ENCODE measurements at places on chromosomes 16 and 17.

DNA sequence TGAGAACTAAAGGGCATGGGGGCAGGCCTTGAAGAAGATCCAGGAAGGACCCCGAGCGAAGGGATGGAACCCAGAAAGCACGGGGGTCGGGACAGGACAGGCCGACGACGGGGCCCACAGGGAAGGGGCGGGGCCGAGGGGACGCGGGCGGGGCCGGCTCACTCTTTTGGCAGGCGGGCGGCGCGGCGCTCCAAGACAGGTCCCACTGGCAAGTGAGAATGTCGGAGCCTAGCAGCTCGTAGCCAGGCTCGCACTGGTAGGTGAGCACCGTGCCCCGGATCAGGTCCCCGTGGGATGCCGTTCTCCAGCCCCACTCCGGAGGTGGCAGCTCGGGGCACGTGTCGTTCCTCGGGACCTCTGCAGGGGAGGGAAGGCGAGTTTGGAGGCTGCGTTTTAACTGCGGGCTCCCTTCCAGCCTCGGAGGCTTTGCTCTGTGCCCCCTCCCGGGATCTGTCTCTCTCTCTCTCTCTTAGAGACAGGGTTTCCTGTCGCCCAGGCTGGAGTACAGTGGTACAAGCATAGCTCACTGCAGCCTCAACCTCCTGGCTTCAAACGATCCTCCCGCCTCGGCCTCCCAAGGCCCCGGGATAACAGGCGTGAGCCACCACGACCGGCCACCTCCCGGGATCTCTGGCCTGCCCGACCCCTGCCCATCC is 13.7 kb upstream of the CDIPT start:
- no peak for DNase-seq

DNA sequence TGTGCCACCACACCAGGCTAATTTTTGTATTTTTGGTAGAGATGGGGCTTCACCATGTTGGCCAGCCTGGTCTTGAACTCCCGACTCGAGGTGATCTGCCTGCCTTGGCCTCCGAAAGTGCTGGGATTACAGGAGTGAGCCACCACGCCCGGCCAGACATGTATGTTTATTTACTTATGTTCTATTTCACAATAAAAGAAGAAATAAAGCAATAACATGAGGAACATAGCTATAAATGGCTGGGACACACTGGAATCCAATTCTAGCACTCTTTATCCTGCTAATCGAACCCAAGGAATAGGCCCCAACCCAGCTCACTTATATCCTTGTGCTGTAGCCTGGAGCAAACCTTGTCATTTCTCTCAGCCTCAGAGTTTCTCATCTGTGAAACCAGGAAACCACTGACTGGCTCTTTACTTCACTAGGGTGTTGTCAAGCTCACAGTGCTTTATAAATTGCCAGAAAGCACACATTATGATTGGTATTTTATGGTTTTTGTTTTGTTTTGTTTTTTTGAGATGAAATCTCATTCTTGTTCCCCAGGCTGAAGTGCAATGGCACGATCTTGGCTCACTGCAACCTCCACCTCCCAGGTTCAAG is 4.3 kb upstream of the ODAD4 start:
- no peak for DNase-seq

DNA sequence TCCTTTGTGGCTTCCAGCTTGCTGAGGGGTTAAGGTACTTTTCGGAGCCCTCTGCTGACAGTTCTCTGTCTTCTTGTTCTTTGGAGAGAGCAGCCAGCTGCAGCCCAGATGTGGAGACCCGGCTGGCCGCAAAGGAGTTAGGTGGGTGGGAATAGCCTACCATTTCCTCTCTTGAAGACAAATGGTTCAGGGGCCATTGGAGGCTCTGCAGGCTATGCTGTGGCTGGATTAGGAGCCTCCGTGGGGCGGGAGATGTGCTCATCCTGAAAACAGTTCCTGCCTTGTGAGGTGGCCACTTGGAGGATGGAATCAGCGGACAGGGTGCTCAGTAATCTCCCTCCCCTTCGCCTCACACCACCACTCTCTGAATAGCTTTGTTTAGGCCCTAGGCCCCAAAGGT is 30.3 kb downstream of the MEOX1 start:
- DNase-seq = no peak

DNA sequence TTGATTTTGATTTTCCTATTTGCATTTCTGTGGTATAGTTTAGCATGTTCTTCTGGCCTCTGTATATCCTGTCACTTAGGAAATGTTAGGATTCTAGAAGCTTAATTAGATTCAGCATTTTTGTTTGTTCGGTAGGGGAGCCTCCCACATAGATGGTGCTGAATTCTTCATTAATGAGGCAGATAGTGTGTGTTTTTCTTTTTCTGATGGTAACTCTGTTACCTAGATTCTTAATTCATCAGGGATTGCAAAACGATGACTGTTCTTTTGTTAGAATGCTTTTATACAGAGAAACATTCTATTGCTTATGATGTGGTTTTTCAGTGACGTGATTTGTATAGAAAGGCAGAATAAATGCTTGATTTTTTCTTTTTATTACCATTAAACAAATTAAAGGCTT is 19.0 kb downstream of the BANP start:
- DNase-seq = no peak

GRCh38 chr17:35866341-35866950 is 2.2 kb downstream of the HEATR9 start:
- no peak for DNase-seq

DNA sequence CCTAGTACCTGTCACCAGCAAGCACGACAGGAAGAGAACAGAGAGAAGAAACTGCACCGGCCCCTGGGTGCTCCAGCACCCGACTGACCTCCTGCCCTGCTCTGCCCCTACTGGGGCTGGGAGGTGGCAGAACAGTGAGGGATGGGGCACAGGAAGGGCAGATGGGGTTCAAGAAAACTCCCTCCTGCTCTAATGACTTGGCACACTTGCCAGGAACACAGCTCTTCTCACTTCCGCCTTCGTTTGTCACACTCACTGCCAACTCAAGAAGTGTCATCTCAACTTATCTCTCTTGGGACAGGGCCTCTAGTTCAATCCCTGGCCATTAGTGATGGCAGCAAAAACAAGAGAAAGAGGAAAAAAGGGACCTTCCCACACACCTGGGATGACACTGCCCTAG is 42.7 kb upstream of the ICAM2 start:
- no peak for DNase-seq

DNA sequence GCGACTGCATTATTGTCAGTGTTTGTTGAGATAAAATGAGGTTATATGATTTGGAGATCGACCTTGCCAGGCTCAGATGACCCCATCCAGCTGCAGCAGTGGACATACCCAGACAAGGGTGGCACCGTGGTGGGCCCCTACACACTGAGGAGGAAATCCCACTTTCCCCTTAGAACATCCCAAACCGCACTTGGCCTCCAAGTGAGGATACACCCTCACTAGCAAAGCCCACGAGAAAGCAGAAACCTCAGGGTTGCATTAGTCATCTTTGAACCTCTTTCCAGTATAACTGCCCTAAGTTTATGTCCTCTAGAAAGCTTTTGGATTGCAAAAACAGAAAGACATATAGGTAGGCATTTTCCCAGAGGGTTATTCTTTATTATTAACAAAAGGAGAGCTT is 101.5 kb downstream of the CLEC16A start:
- DNase-seq = no peak

DNA sequence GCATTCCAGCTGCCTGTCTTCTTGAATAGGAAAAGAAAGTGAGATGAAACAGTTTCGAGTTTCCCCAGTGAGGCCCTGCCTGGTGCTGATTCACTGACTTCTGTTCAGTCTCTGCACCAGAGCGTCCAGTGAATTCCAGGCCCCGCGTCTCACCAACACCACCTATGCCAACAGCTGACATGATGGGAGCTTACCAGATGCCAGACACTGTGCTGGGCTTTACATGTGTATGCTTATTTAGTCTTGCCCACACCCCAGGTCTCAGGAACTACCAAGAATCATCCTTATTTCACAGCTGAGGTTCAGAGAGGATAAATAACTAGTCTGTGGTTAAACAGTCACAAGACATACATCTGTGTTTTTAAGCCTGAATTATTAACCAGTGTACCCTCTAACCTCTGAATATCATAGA is 29.1 kb upstream of the IRX6 start:
- no peak for DNase-seq

GRCh38 chr17:45791041-45791582 is 7.0 kb downstream of the CRHR1 start:
- DNase-seq = no peak

GRCh38 chr17:38747463-38748148 is 530 bp downstream of the PCGF2 start:
- no peak for DNase-seq

GRCh38 chr17:28938552-28938951 is 12.8 kb downstream of the PHF12 start:
- no peak for DNase-seq

- DNase-seq = peak; percentile 8
Observed at GRCh38 chr17:49227436-49228261, 2.9 kb downstream of the PHOSPHO1 start.

DNA sequence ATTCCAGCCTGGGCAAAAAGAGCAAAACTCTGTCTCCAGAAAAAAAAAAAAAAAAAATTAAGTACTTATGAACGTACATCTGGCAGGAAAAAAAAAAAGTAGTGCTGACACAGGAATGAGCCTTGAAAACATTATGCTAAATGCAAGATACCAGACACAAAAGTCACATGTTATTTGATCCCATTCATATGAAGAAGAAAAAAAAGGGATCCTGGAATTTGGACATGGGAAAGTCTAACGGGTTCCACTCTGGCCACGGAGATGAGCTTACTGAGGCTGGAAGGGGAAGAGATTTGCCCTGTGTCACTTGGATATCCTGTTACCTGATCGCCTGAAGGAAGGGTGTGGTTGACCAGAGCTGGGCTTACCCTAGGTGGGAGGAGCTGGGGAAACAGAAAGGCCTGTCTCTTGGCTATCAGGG is 251.9 kb downstream of the PARN start:
- no peak for DNase-seq

GRCh38 chr17:41702712-41703111 is 9.4 kb upstream of the GAST start:
- no peak for DNase-seq

DNA sequence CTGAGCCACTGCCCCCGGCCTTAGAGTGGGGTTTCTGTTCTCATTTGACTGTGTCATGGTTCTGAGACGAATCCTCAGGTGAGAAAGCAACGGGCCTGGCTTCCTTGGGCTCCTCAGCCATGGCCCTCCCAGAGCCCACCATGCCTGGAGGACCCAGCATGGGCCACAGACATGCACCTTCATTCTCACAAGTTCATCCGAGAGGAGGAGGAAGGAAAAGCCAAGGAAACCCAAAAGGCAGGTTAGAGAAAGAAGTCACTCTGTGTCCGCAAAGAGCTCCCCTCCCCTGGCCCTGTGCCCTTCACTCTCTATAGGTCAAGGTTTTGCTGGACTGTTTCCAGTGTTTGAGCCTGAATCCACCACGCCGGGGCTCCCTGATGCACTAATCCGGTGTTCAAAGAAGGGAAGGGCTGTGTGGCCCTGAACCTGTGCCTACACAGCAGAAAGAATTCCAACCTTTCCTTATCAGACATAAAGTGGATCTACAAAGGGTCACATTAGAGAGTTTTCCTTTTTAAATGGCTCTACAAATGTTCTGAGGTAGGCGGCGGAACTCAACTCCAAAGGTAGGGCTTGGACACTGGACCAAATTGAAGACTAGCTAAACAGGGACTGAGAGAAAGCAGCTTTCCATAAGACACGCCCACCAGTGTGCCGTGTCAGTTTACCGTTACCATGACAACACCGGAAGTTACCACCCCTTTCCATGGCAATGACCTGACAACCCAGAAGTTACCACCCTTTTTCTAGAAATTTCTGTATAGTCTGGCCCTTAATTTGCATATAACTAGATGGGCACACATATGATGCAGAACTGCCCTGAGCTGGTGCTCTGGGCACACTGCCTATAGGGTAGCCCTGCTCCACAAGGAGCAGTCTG is 15.9 kb upstream of the PECAM1 start:
- no peak for DNase-seq

GRCh38 chr17:147796-148740 is 10.7 kb downstream of the SCGB1C2 start:
- DNase-seq = no peak

- no peak for DNase-seq
Observed at GRCh38 chr16:33059206-33059605, 134.8 kb upstream of the TP53TG3C start.

- no peak for DNase-seq
Observed at GRCh38 chr17:73899839-73900238, 255.6 kb upstream of the SDK2 start.

- no peak for DNase-seq
Observed at GRCh38 chr17:59361916-59362810, 30.7 kb downstream of the YPEL2 start.

GRCh38 chr16:5064915-5065314 is 841 bp downstream of the C16orf89 start:
- DNase-seq = no peak

- no peak for DNase-seq
Observed at GRCh38 chr17:77382356-77382911, 241.7 kb downstream of the SEC14L1 start.

GRCh38 chr16:64962786-64963185 is 159.1 kb downstream of the CDH11 start:
- no peak for DNase-seq

DNA sequence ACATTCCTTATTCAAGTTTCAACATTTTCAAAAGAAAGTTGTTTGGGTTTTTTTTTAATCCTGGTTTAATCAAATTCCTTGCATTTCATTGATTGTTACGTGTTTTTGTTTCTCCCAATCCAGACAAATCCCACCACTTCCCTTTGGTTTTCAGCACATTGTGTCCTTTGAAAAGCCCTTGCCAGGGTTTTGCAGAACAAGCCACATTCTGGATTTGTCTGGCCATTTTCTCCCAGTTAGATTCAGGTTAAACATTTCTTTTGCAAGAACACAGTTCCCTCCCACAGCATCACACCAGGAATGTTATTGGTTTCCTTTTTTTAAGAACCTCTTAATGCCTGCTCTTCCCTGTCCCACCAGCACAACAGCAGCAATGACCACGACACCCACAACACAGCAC is 278.0 kb upstream of the SALL1 start:
- DNase-seq = no peak

DNA sequence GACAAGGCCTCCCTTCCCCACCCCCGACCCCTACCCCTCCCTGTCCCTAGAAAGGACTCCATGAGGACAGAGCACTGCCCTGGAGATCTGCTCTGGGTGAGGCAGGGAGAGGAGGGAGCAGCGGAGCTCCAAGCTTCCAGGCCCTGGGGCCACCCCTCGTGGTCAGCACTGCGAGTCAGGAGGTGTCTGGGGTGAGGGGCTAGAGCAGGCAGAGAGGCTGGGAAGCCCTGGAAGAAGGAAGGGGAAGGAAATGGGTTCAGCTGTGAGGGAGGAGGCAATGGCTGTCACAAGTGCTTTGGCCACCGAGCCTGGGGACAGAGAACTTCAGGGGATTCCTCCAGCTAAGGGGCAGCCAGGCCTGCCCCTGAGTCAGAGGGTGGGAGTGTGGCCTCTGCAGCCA is 28.2 kb upstream of the DNAI2 start:
- no peak for DNase-seq

DNA sequence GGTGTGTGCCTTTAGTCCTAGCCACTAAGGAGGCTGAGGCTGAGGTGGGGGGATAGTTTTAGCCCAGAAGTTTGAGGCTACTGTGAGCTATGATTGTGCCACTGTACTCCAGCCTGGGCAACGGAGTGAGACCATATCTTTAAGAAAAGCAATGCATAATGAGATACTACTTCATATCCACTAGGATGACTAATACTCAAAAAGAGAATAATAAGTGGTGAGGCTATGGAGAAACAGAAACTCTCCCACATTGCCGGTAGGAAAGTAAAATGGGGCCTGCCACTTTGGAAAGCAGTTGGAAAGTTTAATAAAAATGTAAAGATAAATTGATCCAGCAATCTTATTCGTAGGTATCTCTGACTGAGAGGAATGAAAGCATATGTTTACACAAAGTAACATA is 4.6 kb upstream of the NPIPB2 start:
- DNase-seq = no peak

Data from NCI-H2107 (cell line).